ENCODE measurements at places on chromosomes 6 and 20.

- DNase-seq, result peak; percentile 58
These were observed 79.8 kb upstream of the SCAF8 start for GRCh38 chr6:154653385-154653784.

GRCh38 chr6:37934276-37934675, 114.7 kb downstream of the ZFAND3 start:
- no peak for DNase-seq

DNA sequence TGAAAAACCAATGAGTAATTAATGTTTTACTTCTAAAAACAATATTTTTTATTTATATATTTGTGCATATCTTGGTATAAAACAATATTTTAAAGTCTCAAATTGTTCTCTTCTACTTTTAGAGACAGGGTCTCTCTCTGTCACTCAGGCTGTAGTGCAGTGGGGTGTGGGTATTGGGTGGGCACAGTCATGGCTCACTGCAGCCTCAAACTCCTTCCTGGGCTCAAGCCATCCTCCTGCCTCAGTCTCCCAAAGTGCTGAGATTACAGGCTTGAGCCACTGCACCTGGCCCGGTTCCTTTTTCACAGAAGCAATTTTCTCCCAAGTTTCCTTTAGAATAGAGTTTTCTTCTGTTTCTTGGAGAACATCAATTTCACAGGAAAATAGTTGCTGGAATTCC, 102.8 kb downstream of the TMEM242 start:
- no peak for DNase-seq

GRCh38 chr6:10300071-10300470, 114.8 kb downstream of the TFAP2A start:
- DNase-seq, result no peak

DNA sequence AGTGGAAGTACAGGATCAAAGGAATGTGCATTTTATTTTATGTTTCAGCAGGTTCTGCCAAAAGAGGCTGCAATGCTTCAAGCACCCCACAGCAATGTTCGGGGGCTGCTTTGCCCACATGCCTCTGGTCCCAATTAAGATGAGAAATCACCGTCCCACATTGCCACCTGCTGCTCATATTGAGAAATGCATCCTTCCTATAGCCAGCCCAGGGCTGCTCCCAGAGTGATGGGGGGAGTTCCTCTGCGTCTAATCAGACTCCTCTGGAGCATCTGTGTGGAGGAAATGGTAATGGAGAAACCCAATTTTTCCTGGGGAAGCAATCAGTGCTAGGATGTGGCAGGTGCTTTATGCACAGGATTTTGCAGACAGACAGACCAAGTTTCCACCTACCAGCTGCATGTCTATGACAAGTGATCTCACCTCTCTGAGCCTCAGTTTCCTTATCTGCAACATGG, 33.7 kb downstream of the PTGIS start:
- DNase-seq, result peak; percentile 65

Measured in umbilical cord (tissue), 2 donors.